NCI-H1417 treated with DMSO at 0.1 percent for 48 hours (cell line): ENCODE measurements at places on chromosomes 6 and 20.

DNA sequence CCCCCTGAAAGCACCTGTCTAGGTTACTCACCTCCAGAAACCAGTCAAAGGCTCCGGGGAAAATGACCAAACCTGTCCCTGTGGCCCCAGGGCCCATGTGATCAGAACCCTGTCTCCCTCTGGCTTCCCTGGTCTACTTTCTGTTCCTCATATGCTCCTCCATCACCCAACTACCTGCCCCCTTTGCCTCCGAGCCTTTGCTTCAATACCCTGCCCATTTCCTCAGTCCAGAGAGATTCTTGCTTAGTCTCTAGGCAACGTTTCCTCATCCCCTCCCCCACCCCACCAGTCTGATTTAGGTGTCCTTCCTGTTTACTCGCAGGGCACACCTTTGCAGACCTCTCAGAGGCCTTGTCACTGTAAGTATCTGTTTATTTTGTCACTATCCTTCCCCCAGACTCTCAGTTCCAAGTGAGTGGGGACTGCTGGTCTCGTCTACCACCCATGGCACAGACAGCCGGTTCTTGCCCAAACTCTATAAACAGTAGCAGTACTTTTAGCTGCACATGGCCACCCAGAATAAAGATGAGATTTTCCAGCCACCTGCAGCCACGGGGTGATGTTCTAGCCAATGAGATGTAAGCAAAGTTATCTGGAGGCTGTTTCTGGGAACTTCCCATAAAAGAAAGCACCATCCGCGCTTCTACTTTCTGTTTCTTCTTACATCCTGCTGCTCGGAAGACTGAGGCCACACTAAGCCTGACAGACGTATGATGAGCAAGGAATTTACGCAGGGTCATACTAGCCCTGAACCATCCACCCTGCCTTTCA is 13.3 kb downstream of the ELOVL5 start:
- DNase-seq: no peak

DNA sequence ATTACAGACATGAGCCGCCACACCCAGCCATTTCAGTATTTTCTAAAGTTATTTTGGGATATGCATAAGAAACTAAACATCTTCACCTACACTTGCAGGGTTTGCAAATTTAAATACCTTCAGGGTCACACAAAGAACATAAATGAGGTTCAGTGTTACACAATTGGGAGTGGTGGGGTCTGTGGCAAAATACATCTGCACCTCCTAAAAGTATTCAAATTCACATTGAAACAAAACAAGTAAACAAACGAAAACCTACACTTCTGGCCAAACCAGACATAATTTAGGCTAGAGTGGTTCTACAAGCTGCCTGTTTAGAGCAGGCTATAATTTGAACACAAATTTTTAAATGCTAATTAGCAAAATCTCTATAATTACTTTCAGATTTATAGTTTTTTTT is 34.6 kb downstream of the MAPK14 start:
- no peak for DNase-seq

- no peak for DNase-seq
Observed at GRCh38 chr6:36563237-36563927, 16.1 kb upstream of the STK38 start.

- DNase-seq: no peak
Observed at GRCh38 chr6:16635810-16636602, 125.3 kb downstream of the ATXN1 start.

DNA sequence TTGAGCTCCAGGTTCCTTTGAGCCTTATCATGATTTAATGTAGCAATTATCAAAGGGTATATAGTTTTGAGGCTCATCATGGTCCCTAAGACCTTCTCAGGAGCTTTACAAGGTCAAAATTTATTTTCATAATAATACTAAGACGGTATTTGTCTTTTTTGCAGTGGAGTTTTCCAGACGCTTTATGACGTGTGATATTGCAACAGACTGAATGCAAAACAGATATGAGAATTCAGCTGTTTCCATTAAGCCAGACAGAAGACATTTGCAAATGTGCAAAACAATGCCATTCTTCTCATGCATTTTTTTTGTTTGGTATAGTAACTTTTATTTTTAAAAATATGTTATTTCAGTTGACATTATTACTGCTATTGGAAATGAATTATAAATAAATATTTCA is 24.7 kb upstream of the CNKSR3 start:
- no peak for DNase-seq

DNA sequence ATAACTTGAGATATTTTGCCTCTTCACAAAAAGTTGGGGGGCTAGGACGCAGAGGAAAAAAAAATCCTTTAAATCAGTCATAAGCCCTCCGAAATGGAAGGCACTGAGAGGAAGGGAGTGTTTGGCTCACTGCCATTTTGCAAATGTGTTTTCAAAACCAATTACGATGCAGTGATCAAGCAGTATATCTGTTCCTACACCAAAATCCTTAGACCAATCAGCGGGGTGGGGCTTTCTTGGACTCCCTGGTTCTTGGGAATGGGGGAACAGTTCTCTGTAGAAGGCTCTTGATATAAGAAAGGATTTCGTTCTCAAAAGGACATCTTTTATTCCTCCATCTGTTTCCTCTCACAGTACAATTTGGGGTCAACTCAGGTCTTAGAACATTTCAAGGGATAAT is 478.6 kb upstream of the JARID2 start:
- no peak for DNase-seq

DNA sequence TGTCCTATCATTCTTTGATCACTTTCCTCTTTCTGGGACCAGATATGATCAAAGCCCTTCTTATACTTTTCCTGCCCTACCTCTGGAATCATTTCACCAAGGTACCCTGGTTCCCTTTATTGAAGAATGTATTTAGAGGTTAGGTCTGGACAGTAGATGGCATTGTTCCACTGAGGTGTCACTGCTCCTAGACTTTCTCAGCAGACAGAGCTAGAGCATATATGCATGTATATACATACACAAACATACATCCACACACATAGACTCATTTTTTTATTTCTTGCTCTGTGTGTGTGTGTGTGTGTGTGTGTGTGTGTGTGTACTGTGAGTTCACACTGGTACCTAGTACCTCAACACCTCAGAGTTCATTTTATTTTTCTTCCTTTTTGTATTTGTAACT is 40.9 kb downstream of the PTPRA start:
- DNase-seq: no peak

- no peak for DNase-seq
Observed at GRCh38 chr20:60113024-60113724, 155.0 kb downstream of the CDH26 start.

GRCh38 chr6:165401092-165401491 is 91.7 kb upstream of the C6orf118 start:
- no peak for DNase-seq

- no peak for DNase-seq
Observed at GRCh38 chr6:105263685-105264610, 84.1 kb upstream of the POPDC3 start.

DNA sequence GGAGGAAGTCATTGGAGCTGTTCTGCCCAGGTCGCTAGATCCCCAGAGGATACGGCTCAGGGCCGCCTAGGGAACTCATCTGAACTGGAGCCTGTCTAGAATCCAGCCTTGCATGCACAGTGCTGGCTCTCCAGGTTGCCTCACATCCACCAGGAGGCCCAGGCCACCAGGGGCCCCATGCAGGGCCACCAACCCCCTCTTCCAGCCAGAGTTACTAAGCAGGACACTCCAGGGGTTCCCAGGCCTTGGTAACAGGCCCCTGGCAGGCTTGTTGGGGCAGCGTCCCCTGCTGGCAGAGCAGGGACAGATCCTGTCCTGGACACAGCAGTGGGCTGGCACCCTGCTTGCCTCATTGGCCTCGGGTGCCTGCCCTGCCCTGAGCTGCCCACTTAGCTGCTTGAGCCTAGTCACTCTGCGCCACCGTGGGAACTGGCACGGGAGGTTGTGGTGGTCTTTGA is 35.3 kb downstream of the EFCAB8 start:
- DNase-seq: no peak

DNA sequence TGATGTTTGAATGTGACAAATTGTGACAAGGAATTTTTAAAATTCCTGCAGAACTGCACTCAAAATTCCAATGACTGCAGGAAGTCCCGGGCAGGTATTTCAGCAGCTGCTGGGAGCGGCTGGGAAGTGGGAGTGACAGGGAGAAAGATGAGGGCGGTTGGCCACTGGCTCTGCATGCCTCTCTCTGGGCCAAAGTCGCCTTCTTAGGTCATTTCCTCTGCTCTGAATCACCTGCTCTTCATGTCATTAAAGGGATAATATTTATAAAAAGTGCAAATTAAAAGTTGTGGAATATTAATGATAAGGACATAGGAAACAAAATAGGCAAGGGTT is 43.9 kb downstream of the RAMACL start:
- no peak for DNase-seq

GRCh38 chr6:133817460-133818047 is 71.4 kb upstream of the TCF21 start:
- DNase-seq: no peak

DNA sequence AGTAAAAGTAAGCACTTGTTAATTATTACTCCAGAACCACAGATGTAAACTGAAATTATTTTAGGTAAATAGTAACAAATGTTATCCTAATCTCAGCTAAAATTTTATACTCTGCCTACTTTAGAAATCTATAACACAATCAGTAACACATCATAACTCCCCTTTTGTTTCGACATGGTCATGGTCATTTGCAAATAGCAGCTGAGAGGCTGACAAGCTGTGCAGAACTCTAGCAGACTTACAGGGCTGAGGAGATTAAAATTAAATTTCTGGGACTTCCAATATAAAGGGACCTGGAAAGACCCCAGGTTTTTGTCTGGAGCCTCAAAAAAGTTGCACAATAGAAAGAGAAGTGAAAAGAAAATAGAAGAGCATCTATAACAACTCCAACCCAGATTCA is 88.8 kb downstream of the PRL start:
- no peak for DNase-seq

- no peak for DNase-seq
Observed at GRCh38 chr6:28896505-28897368, 27.0 kb downstream of the TRIM27 start.

DNA sequence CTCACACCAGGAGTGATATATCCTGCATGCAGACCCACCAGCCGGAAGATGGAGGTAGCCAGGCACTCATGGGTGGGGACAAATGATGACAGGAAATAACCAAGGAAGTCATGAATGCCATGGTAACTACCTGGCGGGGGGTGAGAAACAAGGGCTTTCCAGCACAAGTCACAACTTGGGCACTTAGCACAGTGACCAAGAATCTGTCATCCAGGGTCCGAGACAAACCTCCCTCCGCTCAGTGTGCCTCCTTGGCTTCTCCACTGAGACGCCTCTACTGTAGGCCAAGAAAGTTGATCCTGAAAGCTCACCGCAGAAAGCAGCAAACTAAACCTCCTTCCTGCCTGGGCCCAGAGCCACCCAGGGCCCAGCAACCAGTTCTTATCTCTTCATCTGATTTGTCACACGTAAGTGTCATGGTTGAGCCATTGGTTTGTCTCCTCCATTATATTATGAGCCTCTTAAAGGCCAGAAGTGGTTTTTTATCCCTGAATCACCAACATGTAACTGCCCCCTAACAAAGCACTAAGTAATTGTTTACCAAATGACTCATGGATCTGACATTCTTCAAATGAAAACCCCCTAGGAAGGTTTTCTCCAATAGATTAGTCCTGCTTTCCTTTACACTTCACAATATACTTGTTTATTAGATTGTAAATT is 84.3 kb upstream of the TAB2 start:
- no peak for DNase-seq

- DNase-seq: no peak
Observed at GRCh38 chr20:33649201-33649681, 12.9 kb upstream of the C20orf144 start.

DNA sequence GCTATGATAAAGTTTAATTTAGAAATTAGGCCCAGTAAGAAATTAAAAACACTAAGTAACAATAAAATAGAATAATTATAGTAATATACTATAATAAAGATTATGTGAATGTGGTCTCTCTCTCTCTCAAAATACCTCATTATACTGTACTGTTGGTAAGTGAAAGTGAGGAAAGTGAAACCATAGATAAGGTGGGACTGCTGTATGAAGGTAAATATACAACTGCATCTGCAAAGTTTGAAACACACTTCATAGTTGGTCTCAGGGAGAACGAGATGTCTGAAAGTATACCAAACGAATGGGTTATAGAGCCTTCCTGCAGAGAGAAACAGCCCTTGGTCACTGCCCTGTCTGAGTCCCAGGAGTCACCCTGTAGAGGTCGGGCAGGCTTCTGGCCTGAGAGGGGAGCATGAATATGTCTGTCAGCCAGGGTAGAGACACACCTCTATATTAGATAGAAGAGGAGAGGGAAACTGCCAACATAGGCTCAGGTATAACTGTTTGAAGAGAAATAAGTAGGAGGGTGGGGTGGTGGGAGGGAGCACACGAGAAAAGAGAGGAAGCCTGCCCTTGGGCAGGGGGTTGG is 31.8 kb downstream of the SESN1 start:
- DNase-seq: no peak

- no peak for DNase-seq
Observed at GRCh38 chr6:134816780-134817179, 133.1 kb downstream of the ALDH8A1 start.

DNA sequence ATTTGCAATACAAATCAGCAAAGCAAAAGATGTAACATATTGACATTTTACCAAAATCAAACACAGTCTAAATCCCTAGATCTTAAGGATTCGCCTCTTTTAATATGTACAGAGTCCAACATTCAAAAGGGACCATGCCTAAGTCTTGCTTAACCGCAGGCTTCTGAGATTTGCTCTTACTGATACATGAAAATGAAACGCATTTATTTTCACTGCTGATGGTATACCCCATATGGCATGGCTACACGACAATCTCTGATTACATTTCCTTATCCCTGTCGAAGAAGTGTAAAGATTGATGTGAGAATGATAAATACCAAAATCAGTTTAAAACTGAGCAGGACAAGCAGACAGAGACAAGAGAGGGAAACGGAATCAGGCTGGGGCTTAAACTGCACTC is 75.4 kb downstream of the KIF16B start:
- no peak for DNase-seq

DNA sequence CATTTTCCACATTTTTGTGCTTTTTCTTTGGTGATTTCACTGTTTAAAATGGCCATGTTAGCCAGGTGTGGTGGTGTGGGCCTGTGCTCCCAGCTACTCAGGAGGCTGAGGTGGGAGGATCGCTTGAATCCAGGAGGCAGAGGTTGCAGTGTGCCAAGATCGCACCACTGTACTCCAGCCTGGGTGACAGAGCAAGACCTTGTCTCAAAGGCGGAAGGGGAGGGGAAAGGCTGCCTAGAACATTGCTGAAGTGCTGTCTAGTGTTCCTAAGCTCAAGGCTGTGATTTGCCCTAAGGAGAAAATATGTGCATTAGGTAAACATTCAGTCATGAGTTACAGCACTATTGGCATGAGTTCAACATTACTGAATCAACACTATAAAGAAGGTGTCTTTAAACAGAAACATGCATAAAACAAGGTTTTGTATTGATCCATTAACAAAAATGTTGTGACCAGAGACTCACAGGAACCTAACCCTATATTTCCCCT is 14.0 kb downstream of the ZC2HC1B start:
- no peak for DNase-seq
